H7 (cell line): ENCODE measurements at places on chromosomes 3 and 15. TPM values are rescaled to one million over a fixed set of nuclear protein-coding genes. Genes with fewer than 3 reads are reported as not detected.

DNA sequence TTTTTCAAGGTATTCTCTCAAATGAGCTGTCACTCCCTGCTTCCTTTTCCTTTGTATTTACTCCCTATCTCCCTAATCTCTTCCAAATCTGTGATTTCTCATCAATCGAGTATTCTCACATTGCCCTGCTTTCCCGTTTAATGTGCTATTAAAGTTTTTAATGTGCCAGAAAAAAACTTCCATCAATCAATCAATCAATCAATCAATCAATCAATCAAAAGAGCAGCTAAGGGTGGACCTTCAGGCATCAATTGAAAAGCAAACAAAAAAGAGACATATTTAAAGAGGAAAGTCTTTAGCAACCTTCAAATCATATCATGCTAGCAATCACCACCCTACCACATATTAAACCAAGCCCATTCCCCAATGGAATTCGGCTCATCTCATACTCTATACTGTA, 58.9 kb downstream of the SATB1 start:
- no peak for DNase-seq

GRCh38 chr15:49387471-49387870, 35.6 kb upstream of the FGF7 start:
- no peak for DNase-seq

DNA sequence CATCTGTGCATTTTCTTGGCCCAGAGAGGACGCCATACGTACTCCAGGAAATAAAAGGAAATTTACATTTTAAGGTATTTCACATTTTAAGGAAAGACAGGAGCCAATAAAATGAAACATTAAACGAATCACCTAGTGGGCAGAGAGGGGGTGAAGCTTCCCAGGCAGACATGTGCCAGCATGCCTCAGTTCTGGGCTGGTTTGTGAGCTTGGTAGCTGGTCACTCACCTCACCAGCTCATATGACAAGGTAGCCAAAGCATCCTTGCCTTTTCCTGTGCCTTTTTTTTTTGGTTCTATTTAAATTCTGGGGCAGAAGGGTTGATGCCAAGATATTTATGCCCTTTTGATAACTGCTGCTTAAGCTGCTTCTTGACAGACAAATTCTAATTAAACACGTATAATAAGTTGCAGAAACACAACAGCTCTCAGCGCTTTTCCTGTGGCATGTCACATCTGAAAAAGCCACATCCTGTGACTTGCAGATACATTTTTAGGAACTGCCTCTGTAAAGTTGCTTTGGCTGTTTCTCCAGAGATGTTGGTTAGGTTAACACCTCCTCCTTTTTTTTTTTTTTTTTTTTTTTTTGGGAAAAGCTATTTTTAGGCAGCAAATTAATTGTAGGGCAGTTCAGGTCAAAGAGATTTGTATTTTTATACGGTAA, 218.6 kb downstream of the PDCD6IP start:
- no peak for DNase-seq

GRCh38 chr3:99330924-99331532, 307.4 kb upstream of the COL8A1 start:
- no peak for DNase-seq

DNA sequence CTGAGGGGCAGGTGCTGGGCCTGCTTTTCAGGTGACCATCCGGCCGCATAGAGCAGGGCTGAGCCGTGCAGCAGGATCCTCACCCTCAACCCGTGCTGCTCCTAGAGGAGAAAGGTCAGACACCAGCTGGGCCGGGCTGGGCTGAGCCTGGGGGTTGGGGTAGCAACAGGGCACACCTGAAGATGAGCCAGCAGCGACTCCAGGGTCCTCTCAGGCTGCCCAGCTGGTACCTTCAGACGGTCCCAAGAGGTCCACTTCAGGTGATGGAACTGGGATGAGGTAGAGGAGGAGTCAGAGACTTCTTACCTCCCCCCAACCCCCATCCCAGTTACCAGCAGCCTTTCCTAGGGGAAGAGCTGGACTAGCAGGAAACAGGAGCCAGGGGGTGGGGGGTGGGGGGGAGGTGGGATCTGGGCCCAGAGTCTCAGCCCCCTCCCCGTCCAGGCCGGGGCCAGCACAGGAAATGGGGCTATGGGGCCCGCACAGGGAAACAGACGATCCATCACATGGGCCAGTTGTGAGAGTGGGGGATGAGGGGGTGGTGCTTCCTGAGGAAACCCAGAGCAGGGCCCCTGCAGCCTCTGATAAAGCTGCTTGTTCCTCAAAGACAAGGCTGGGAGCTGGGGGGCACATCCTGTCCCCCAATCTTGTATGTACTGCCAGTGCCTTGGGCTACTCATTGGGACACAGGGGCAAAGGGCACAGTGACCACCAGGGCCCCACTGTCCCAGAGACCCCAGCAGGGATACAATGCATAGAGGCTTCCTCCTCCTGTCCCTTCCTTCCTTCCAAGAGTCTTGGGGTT, 3.0 kb downstream of the INKA1 start:
- DNase-seq = peak; percentile 72

DNA sequence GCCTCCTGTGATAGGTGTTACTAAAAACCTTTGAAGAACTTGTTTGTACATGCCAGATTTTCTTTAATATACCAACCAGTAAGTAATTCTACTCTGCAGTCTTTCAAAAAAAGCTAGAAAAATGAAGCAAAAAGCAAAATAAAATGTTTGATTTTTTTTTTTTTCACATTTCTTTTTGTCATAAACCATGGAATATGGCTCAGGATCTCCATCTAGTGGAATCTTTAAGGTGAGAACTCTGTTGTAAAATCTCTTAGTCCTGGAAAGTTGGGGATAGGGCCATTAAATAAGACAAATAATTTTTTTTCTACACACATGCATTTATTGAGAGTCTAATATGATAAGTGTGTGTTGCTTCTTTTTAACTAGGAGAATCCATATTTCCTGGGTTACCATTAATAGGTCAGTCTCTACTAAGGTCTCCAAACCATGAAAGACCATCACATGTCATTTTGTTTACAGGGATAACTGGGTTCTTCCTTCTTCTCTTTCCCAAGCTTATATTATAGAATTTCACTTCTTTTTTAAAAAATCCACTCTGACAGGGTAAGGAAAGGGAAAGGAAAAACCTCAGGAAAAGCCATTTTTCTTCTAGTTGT, 84.6 kb downstream of the SLC9A9 start:
- DNase-seq = no peak

- no peak for DNase-seq
Observed at GRCh38 chr15:90191344-90191687, 9.8 kb upstream of the SEMA4B start.

The TRIM71 gene
- 105 and 151 TPM in 2 replicates for total RNA-seq

The SH3GL3 gene
- 6.8 and 7.0 TPM in 2 replicates for total RNA-seq

The COLQ gene
- 0.52 and 1.00 TPM in 2 replicates for total RNA-seq

The LRRK1 gene
- total RNA-seq = 3.3 and 6.6 TPM in 2 replicates

The SLC22A14 gene
- 0.03 TPM in 1 of 2 replicates, not detected in the other for total RNA-seq
